Bone marrow (tissue), 2 donors: ENCODE measurements at places on chromosomes 2 and 18.

- no peak for DNase-seq
Measured at GRCh38 chr2:71589763-71590162, 136.4 kb downstream of the DYSF start.

GRCh38 chr2:233010569-233011267 lies 2.3 kb downstream of the NGEF start:
- no peak for DNase-seq

DNA sequence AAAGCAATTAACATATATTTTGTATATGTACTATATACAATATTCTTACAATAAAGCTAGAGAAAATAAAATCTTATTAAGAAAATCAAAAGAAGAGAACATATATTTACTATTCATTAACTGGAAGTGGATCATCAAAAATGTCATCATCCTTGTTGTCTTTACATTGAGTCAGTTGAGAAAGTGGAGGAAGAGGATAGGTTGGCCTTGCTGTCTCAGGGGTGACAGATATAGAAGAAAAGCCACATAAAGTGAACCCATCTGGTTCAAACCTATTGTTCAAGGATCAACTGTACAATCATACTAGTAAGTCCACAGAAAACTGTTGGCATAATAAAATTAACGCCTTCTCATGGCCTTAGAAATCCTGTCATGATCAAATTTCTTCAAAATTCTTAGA lies 26.6 kb downstream of the SESTD1 start:
- DNase-seq, result no peak

- no peak for DNase-seq
Measured at GRCh38 chr2:160334028-160334741, 134.1 kb upstream of the ITGB6 start.

DNA sequence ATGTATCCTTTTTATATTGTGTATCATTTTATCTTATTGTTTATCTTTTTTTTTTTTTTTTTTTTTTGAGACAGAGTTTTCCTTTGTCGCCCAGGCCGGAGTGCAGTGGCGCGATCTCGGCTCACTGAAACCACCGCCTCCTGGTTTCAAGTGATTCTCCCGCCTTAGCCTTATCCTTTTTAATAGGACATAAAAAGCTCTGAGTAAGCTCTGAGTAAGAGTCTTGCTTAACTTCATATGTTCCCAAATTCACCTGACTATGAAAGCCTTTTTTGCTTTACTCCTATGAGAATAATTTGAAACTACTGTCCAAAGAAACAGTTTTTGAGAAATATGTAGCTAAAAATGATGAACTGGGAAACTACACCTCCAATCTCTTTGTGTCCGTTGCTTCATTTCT lies 525.5 kb downstream of the IRS1 start:
- no peak for DNase-seq

- no peak for DNase-seq
Measured at GRCh38 chr2:241339839-241340630, 16.1 kb upstream of the FARP2 start.
